ENCODE measurements at places on chromosomes 2 and 18.

GRCh38 chr2:196967116-196967515, 40.6 kb upstream of the PGAP1 start:
- peak; percentile 46 for DNase-seq

DNA sequence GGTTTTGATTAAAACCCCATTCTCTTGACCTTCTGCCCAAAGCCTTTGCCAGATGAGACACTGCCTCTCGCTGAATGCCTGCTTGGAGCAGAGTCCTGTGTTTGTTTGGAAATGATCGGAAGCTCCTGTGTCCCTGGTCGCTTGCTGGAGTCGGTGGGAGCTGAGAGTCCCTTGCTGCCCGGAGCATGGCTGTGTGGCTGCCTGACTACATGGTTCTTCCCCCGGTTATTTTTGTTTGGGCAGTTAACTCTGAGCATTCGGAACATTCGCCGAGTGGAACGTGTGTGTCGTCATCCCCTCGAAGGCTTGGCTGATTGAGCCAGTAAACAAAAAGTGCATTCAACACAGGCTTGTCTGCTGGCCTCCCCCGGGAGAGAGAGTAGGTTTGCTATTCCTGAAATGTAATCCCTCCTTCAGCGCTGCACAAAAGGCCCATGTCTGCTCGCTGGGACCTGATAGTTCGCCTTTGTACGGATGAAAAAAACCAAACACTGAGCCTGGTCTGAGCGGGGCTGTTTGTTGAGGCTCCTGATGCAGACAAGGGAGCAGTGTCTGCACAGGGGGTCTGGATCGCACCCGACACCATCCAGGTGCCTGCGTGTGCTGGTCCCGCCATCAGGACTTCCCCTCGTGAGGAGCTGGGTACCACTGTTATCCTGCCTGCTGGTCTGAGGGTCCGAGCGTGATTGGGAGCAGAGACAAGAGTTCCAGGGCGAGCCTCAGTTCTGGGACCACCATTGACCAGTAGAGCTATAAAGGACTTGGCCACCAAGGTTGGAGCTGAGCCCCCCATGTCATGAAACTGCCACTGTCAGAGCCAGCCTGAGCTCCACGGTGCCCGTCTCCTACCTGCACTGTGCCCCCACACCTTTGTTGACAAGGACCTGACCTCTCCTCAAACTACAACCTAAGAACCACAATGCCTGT, 83.8 kb downstream of the AGAP1 start:
- peak; percentile 73 for DNase-seq

DNA sequence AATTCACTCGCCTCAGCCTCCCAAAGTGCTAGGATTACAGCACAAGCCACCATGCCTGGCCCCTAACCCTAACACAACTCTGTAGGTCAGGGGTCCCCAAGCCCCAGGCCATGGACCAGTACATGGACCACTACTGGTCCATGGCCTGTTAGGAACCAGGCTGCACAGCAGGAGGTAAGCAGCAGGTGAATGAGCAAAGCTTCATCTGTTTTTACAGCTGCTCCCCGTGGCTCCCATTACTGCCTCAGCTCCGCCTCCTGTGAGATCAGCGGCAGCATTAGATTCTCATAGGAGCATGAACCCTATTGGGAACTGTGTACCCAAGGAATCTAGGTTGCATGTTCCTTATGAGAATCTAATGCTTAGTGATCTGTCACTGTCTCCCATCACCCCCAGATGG, 201.7 kb downstream of the NRP2 start:
- no peak for DNase-seq

DNA sequence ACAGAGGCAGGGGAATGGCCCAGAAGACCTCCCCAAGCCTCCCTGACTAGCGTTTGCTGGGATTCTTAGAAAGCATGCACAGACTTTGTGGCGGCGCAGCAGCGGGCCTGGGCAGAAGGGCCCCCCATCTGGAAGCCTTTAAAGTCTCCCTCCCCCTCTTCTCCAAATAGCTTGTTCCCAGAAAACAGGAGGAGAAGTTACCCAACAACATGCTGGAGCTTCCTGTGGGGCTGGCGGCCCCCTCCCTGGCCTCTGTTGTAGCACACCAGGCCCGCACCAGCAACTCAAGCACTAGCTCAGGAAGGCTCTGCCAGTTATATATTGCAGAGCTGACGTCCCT, 334.8 kb downstream of the DYSF start:
- no peak for DNase-seq

DNA sequence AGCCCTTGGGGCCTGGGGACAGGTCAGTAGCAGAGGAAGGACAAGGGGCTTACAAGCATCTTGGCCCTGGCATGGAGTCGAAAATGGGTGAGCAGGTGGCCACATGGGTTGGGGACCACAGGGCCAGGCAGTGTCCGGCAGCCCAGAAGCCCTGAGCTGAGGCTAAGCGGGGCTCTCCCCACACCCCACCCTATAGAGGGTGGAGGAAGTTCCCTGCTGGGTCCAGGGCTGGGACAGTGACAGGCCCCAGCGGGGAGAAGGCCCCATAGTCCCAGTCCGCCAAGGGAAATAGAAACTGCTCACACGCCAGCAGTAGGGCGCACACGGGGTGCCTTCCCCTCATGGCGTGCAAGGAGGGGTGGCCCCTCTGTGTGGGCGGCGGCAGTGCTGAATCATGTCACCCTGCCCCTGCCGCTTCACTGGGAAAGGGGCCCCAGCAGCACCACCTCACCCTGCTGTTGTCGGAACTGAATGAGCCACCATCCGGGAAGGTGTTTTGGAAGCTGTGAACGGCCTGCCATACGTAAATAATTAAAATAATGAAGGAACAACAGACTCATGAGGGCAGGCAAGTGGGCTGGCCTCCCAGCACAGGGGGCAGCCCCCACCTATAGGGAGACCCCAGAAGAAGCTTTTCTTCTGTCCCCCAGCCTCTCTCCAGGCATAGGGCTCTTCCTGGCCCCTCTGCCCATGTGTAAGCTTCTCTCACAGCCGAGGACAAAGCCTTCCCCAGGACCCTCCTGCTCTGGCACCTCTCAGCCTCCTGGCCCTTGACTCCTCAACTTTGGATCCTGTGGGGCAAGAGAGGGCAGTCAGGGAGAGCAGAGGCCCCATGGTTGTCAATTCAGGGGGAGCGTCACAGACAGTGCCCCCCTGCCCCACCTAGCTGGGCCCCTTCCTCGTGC, 12.7 kb upstream of the DUSP2 start:
- no peak for DNase-seq

DNA sequence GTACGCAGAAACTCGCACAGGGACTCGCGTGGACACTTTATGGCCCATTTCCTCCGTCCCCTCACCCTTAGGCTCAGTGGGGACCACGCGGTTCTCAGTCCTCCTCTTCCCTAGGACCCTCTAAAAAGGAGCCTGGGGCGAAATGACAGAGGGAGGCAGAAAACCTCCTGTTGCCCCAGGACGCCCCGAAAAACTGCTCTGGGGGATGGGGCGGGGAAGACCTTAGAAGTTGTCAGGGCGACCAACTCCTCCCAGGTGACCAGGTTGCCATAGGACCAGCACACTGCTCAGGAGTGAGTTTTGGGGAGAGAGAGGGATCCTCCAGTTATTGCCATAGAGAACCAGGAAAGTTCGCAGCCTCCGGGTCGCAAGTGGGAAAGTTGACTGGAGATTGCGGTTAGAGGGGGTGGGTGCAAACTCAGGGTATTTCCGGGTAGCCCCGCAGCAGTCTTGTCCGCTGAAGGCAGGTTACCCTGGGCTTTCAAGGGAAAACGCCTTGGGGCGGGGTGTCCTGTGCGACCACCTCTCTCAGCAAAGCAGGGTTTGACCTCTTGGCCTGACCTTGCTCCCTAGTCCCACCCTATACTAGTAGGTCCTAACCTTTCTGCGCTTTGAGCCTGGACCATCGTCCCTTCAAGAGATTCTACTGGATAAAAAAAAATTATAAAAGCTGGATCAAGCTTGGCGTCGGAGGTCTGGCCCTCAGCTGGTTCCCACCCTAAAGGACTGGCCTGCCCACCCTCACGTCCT, 7.8 kb upstream of the PAX3 start:
- no peak for DNase-seq

DNA sequence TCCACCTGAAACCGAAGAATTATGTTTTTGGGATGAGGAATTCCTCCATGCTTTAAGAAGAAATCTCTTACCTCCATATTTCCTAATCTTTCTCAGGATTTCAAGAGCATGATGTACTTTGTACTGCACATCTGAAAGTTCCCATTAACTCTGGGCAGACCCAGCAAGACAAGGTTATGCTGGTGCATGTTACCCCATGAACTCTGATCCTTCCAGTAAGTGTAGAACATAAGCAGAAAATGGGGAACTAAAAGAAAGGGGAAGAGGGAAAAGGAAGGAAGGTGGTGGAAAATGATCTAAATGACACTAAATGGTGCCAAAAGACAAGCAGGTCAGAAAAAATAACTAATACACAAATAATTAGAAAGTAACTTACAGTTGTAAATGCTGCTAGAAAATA, 50.7 kb downstream of the STRN start:
- no peak for DNase-seq

DNA sequence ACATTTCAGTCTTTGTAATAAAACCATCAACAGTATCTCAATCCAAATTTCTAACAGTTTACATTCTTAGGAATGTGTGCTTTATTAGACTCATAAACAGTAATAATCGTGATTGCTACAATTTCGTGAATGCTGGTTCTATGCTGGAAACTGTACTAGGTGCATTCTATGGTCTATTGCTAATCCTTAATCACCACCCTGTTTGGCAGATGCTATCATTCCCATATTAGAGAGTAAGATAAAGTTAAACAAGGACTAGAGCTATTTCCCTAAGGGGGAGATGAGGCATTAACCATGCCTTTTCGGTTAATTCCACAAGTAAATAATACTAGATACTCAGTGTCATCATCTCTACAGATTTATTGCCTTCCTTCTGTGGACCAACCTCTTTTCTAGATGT, 244.0 kb downstream of the PAX3 start:
- no peak for DNase-seq

DNA sequence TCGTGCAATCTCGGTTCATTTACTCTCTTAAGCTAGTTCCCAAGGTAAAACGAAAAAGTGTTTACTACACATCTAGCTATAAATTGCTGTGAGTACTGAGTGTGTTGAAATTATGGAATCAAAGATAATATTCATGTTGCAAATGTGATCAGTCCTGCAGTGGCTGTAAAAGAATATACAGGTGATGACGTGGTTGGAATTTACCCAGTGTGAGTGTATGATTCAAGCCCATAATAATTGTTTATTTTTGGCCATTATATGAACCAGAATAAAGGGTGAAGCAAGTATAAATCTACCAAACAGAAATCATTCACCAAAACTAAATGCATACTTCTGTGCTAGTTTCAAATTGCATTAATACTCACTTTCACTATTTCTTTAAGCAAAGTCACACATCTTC, 1363.6 kb upstream of the CHAC2 start:
- no peak for DNase-seq

Data from AG08396 (cell line).